ENCODE measurements at places on chromosomes 1 and 21. TPM values are rescaled to one million over a fixed set of nuclear protein-coding genes. Genes with fewer than 3 reads are reported as not detected.
A peak's percentile ranks its signal among the peaks of the same experiment; 100 is the strongest.

DNA sequence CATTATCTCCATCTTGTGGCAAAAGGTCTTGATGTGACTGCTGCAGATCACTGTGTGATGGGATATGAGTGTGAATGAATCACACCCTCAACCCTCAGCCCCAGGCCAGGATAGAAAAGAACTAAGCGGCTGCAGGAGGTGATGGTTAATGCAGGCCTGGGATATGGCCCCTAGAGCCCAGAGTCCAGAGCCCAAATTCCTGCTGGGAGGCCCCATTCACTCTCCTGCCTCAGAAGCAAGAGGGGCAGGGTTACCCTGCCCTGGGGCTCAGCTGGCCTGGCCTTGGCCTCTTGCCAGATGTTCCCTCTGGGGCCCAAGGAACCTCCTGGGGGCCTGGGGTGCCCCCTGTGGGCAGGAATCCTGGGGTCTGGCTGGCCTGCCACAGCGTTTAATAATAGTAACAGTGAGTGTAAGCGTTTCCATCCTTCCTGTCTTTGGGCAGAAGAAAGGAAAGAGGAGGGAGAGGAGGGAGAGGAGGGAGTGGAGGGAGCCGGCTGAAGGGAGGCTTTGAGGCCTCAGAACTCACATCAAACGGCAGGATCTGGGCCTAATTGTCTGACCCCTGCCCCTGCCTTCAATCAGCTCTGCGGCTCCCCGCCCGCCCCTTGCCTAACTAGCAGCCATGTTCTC, 26.2 kb downstream of the DMAP1 start:
- peaks cover 10% of the 10 kb centered on the region for H3K4me1 ChIP-seq
- no peaks in the 10 kb centered on the region for H3K27me3 ChIP-seq
- H3K4me3 ChIP-seq, result no peak overlapping the region
- no peak overlapping the region for H3K27ac ChIP-seq
- H3K36me3 ChIP-seq, result no peaks in the 10 kb centered on the region

DNA sequence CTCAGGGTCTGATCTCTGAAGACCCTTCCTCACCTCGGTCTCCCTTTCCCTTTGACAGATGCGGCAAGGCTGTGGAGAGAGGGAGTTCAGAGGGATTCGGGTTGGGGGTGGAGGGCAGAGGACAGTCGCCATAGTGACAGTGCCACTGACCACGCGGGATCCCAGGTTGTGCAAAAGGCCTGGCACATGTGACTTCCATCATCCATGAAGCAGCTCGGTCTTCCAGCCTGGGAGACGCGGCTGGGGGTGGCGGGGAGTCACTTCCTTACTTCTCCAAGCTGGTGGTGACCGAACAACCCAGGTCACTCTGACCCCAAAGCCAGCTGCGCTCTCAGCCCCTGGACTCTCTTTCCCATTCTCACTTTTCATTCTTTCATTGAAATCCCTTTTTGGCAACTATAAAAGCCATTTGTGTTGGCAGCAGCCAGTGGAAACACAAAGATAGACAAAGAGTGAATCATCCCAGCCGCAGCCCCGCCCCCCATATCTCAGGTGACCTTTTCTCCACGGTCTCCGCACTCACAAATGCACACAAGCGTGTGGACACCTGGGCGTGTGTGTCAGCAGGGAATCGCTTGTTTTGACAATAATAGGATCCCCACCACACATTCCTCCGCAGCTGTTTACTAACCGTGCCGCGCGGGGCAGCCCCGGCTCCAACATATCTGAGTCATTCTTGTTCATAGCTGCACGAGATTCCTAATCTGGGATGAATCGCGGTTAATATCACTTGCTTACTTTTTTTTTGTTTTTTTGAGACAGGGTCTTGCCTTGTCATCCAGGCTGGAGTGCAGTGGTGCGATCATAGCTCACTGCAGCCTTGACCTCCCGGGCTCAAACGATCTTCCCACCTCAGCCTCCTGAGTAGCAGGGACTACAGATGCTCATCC, 68.3 kb downstream of the DHRS3 start:
- peak overlapping the region; percentile 48 for H3K27ac ChIP-seq
- peaks cover 1% of the 10 kb centered on the region for H3K27me3 ChIP-seq
- H3K4me1 ChIP-seq, result peaks cover 12% of the 10 kb centered on the region
- H3K4me3 ChIP-seq, result no peak overlapping the region

MIXL1 gene
- total RNA-seq, result 0.16 TPM

DNA sequence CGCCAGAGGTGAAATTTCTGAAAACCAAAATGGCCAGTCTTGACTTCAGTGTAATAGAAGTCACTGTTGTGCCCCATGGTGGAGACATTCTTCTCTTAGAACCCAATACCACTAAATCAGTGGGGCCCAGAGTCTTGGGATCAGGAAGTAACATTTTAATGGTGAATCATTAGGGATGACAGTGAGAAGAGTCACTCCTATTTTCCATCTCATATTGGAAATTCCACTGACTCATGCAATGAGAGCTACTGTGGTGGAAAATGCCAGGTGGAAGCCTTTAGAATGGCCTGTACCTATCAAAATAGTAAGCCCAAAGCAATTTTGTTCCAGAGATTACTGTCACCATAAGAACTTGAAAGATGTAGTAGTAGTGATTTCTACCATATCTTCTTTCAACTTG, 20.6 kb upstream of the PPM1J start:
- DNase-seq, result no peak
- H3K36me3 ChIP-seq, result no peaks in the 10 kb centered on the region
- H3K27me3 ChIP-seq, result peaks cover 21% of the 10 kb centered on the region
- H3K27ac ChIP-seq, result no peak overlapping the region
- no peak overlapping the region for H3K4me3 ChIP-seq

DNA sequence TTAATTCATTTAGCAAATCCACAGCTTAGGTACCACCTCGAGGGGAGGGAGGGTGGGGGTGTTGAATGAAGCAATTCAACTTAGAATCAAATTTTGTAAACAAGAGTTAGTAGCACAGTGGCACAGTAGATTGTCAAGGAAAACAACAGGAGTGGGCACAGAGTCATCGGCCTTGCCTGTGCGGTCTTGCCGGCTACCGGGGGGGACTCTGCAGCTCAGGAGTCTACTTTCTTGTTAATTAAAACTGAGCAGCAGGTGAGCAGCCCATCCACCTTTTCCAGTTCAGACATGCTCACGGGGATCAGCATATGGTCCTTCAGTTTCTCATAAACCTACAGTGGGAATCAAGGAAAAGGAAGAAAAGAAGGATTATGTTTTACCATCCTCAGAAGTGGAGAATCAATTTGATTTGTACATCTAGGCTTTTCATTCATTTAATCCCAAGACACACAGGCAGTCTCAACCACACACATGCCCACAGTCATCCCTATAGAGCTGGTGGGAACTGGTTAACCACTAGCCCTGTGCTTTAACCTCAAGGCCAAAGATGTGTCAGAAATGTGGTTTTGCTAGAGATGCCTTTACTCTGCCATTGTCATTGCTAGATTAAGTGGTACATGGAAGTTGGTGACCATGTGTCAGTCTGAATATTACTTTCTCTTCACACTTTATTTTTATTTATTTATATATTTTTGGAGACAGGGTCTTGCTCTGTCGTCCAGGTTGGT, 45.0 kb upstream of the BCL10 start:
- H3K27ac ChIP-seq, result no peak overlapping the region
- peaks cover 7% of the 10 kb centered on the region for H3K4me1 ChIP-seq
- peak; percentile 45 for DNase-seq
- H3K4me3 ChIP-seq, result no peak overlapping the region
- H3K27me3 ChIP-seq, result peaks cover 23% of the 10 kb centered on the region
- no peaks in the 10 kb centered on the region for H3K36me3 ChIP-seq

DNA sequence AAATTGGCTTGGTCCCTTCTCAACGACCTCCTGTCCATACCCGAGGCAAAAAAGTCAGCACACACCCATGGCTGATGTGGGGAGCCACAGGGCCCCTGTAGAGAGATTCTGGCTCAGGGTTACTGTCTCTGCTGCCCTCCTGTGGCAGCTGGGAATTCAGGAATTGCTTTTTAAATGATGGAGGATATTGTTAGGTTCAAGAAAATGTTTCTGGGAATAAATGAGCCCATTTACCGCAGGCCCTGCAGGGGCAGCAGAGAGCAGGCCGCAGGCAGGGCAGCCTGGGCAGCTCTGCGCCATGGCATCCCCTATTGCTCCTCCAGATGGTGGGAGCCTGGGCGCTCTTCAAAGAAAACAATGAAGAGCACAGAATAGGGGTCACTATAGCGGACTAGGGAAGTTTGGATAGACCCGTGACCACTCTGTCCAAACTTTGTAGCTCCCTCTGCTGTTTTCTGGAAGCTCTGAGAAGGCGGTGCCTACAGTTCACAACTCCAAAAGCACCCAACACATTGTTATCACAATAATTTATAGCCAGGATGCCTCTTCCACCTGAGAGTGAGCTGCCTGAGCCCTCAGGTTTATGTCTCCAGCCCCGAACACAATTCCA, 201.1 kb downstream of the BACH1 start:
- no peak overlapping the region for H3K4me3 ChIP-seq
- no peaks in the 10 kb centered on the region for H3K27me3 ChIP-seq
- peaks cover 4% of the 10 kb centered on the region for H3K4me1 ChIP-seq
- peaks cover 36% of the 10 kb centered on the region for H3K36me3 ChIP-seq
- peak; percentile 17 for DNase-seq

- no peak overlapping the region for H3K27ac ChIP-seq
- H3K36me3 ChIP-seq, result no peaks in the 10 kb centered on the region
- H3K27me3 ChIP-seq, result no peaks in the 10 kb centered on the region
- no peak overlapping the region for H3K4me3 ChIP-seq
- DNase-seq, result no peak
Measured at GRCh38 chr1:7425771-7426170, 345.3 kb upstream of the VAMP3 start.

DNA sequence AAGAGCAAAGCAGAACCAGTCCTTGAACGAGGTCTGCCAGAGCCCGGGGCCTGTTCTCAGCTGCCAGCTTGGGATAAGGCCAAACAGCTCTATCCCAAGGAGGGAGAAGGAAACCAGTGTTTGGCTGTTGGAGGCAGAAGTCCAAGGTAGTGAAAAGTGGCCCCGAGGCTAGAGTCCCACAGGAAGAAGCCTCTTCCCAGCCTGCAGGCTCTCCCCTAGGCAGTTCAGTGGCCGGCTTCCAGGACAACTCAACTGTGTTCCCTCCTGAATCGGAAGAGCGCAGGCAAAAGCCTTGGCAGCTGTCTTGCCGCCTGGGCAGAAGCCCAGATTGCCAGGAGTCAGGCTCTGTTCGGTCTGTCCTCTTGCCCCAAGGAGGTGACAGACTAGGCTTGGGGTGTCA, 19.3 kb downstream of the QSOX1 start:
- no peak overlapping the region for H3K4me3 ChIP-seq
- no peaks in the 10 kb centered on the region for H3K4me1 ChIP-seq
- DNase-seq, result no peak

DNA sequence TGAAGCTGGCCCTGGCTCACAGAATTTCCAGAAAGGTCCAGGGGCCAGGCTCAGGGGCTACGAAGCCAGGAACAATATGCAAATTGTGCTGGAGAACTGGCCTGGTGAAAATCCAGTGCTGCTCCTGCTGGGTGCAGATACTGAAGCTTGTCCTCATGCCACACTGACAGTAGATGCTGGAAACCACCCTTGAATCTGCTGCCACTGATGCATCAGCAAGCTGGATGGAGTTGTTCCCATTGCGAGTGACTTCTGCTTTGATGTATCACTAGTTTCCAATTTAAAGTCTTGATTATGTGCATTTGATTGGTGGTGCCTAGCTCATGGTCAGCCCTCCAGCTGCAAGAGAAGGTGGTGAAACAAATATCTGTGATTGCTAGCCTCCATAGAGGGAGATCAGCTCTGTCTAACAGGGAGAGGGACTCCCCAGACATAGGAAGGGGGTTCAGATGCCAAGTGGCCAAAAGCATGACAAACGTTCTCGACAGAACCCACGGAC, 11.0 kb upstream of the KIAA0040 start:
- H3K27me3 ChIP-seq, result no peaks in the 10 kb centered on the region
- no peak overlapping the region for H3K4me3 ChIP-seq
- no peaks in the 10 kb centered on the region for H3K36me3 ChIP-seq
- H3K4me1 ChIP-seq, result peaks cover 10% of the 10 kb centered on the region

All from activated CD8-positive, alpha-beta T cell treated with anti-CD3 and anti-CD28 coated beads for 36 hours (primary cell).